ENCODE measurements at places on chromosomes 11 and 22.

GRCh38 chr11:23336961-23337360 is 476.7 kb upstream of the CCDC179 start:
- DNase-seq, result peak; percentile 79

DNA sequence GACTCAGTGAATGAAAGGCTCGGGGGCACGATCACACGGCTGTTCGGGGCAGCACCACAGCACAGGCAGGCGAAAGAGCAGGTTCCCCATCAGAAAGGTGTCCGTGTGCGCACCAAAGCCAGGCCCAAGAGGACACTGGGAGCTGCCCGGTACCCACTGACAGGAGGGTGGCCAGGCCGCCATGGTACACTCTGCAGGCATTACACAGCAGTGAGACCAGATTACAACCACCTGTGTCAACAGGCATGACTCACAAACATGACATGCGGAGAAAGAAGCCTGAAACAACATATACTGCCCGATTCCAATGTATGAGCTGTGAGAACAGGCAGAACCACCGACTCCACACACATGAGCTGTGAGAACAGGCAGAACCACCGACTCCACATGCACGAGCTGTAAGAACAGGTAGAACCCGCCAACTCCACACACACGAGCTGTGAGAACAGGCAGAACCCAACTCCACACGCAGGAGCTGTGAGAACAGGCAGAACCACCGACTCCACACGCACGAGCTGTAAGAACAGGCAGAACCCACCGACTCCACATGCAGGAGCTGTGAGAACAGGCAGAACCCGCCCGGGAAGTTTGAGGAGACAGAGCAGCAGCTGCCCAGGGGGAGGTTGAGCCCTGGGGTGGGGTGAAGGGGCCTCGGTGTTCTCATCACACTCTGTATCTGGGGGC is 32.6 kb downstream of the KIAA0930 start:
- peak; percentile 73 for DNase-seq

GRCh38 chr11:93843906-93844305 is 6.5 kb downstream of the VSTM5 start:
- DNase-seq, result no peak

- no peak for DNase-seq
Observed at GRCh38 chr11:69869311-69869939, 50.2 kb upstream of the FGF3 start.

- DNase-seq, result no peak
Observed at GRCh38 chr11:65539744-65540289, 14.9 kb downstream of the SCYL1 start.

DNA sequence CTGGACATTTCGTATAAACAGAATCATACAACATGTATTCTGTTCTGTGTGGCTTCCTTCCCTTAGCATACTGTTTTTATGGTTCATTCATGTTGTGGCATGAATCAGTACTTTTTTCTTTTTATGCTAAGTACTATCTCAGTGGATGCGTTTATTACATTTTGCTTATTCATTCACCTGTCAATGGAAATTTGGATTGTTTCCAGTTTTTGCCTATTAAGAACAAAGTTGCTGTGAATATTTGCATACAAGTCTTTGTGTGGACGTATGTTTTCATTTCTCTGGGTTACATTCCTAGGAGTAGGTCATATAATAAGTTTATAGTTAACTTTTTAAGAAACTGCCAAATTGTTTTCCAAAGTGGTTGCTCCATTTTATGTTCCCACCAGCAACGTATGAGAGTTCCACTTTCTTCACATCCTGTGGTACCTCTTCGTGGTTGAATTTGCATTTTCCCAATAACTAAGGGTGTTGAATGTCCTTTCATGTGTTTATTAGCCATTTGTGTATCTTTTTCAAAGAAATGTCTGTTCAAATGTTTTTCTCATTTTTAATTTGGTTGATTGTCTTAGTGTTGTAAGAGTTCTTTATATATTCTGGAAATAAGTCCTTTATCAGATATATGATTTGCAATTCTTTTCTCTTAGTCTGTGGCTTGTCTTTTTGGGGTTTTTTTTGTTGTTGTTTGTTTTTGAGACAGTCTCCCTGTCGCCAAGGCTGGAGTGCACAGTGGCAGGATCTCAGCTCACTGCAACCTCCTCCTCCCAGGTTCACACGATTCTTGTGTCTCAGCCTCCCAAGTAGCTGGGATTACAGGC is 46.0 kb upstream of the MICAL2 start:
- DNase-seq, result no peak

DNA sequence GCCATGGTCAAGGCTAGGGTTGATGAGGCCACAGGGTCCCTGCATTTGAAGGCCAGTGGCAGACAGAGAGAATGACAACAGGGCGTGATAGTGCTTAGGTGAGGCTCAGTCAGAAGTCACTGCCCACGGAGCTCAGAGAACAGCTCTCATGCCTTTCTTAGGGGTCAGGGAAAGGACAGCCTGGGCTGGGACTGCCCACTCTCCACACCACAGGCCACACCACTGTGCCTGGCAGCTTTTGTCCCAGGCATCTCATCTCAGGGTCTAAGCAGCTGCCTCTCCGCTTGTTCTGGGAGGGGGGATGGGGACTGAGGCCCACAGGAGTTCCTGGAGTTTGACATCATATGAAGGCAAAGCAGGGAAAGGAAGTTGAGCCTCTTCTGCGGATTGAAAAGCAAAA is 150.2 kb upstream of the B3GAT1 start:
- DNase-seq, result no peak

- no peak for DNase-seq
Observed at GRCh38 chr22:37065180-37065579, 13.6 kb downstream of the KCTD17 start.

DNA sequence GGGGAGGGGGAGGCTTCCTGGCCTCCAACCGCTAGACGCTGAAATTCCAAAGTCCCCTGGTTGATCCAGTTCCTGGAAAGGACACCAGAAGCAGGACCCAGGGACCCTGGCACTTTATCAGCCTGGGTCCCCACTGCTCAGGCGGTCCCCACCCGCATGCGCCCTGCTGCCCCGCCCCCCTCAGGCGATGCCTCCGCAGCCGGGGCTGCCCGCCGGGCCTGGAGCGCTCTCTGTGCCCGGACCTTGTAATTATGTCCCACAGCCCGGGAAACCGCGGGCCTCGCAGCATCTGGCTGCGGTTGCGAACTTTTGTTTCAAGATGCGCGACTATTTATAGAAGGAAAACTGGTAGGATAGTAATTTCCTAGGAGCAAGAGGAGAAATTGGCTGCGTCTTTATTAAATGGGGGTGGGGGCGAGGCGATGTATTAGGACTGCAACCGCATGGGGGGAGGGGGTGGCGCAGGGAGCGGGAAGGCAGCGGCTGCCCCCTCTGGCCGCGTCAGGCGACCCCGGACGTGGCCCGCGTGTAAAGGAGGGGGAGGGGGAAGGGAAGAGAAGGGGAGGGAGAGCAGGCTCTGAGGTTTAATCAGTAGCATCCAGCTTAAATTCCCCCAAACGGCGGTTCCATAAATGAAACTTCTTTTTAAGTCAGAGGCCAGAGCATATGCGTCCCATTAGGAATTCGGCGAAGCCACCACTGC is 6.1 kb downstream of the WNT7B start:
- peak; percentile 22 for DNase-seq

DNA sequence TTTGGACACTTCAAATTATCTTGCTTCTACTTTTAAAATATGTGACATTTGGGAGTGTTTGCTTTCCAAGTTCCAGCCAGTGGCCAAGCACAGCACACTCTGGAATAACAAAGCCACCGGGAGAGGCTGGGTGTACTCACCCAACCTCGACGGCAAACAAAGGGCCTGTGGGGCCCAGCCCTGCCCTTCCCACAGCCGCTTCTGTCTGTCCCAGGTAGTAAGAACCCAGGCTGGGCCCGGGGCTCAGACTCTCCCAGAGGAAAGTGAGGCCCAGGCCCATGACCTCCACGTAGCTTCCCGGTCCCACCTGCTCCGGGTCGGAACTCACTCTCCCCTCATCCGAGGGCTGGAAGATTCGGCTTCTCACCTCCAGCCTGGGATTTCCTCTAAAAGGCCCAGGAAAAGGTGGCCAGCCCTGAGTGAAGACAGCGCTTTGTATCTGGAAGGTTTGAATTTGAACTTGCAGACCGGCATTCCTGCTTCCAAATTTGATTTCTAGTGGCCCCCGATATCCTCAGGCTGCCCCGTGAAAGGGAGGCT is 93.5 kb downstream of the CELSR1 start:
- no peak for DNase-seq

DNA sequence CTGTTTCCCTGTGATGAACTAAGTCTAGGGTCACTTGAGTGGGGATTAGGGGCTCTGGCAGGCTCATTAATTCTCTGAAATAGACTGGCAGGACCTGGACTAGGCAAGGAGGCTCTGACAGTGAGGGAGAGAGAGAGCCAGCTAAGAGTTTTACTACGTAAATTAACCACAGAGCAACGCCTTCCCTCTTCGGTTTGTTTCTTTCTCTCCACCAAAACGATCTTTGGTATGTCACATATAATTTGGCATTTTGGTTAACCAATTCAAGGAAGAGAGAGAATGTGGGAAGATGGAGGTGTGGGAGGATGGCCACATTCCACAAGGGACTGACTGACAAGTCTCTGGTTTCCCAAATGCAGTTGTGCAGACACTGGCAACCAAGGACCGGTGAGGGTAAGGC is 27.9 kb downstream of the ATG16L2 start:
- no peak for DNase-seq

- DNase-seq, result no peak
Observed at GRCh38 chr11:28702871-28703270, 594.7 kb downstream of the METTL15 start.

GRCh38 chr11:19301361-19301760 is 60.6 kb upstream of the E2F8 start:
- no peak for DNase-seq

DNA sequence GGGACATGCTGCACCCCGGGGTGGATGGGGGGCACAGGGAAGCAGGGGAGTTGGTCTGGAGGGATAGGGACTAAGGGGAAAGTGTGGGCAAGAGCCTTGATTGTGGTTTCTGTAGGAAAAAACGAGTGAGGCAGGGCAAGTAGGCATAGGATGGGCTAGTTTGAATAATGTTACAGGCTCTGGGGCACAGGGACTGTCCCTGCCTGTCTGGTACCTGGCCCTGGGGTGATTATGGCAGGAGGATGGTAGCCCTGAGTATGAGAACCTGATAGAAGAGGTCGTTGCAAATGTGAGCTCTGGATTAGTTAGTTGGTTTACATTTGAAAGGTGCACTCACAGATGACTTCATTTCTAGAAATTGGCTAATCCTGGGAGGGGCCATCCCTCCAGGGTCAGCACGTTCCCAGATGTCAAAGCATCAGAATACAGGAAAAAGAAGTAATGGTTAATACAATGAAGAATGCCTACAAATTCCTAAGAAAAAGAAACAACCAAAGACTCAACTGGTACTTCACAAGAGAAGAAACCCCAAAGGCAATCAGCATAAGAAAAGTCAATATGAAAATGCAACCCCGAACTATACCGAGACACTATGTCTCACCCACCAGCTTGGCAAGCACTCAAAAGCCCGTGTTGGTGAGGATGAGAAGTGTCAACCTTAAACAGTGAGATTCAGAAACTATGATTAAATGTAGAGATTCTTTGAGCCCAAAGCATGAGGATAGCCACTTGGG is 11.3 kb upstream of the SMIM38 start:
- DNase-seq, result no peak

GRCh38 chr11:32426192-32426591 is 9.1 kb downstream of the WT1 start:
- DNase-seq, result no peak

GRCh38 chr22:42918500-42918899 is 61.4 kb upstream of the ARFGAP3 start:
- no peak for DNase-seq

GRCh38 chr22:38924347-38924952 is 33.0 kb upstream of the APOBEC3A start:
- DNase-seq, result peak; percentile 88

GRCh38 chr11:130369141-130369691 is 54.5 kb upstream of the ZBTB44 start:
- DNase-seq, result no peak

DNA sequence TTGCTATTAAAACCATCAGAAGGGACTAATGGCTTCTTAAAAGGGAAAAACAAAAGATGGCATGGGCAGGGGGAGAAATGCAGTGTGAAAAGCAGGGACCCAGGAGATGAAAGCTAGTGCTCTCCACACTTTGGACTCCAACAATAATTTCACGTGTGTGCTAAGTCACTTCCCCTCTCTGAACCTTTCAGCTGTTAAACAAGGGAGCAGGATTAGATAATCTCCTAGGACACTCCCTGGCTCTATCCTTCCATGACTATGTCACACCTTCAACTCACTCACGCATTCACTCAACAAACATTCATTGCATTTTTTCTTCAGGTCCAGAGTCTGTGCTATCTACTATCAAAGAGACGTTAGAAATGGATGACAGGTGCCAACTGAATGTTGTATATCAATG is 88.7 kb downstream of the SYN3 start:
- DNase-seq, result no peak
